Activated CD8-positive, alpha-beta T cell treated with anti-CD3 and anti-CD28 coated beads, Interleukin-2, amount 10 ng/mL, durations not matched to agents 7 days and 5 days (primary cell): ENCODE measurements at places on chromosomes 12 and 14.

GRCh38 chr14:23895480-23895879 is 58.1 kb upstream of the DHRS4 start:
- no peak for DNase-seq

GRCh38 chr14:40983604-40984003 is 623.1 kb upstream of the LRFN5 start:
- DNase-seq, result no peak

DNA sequence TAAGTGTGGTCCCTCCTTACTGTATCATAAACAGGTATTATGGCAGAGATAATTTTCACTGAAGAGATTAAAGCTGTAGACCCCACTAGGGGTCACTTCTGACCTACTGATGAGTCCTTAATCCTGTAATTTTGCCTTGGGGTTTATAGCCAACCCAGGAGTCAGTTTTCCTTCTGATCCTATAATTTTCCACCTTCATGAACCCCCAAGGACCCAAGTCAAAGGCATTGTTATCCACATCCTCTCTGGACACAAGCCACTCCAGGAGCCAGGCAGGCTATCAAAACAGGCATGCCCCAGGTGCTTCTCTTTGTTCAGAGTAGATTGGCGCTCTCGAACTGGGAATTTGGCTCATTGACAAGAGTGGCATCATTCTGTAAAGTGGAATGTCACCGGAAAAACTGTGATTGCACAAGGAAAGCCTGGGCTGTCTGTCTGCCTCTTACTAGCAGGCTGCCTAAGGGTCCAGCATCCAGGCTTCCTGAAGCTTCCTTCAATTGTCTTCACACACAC is 1523.2 kb upstream of the FLRT2 start:
- DNase-seq, result no peak

GRCh38 chr14:103653805-103654204 is 24.8 kb downstream of the KLC1 start:
- DNase-seq, result no peak

DNA sequence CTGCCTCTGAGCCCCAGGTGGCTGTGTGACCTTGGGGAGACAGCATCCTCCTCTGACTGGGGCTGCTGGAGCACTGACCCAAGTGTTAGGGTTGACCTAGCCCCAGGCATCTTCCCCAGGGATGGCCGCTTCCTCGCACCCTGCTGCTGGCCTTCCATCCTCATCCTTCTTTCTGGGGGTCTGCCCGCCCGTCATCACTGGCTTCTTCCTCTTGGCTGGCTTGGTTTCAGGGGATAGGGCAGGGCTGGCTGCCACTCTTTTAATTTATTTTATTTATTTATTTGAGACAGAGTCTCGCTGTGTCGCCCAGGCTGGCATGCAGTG is 3.5 kb downstream of the TEDC1 start:
- no peak for DNase-seq

GRCh38 chr14:72675126-72675525 is 218.8 kb downstream of the DPF3 start:
- DNase-seq, result no peak

- no peak for DNase-seq
These were observed 100.2 kb downstream of the PDZRN4 start for GRCh38 chr12:41288142-41288811.

DNA sequence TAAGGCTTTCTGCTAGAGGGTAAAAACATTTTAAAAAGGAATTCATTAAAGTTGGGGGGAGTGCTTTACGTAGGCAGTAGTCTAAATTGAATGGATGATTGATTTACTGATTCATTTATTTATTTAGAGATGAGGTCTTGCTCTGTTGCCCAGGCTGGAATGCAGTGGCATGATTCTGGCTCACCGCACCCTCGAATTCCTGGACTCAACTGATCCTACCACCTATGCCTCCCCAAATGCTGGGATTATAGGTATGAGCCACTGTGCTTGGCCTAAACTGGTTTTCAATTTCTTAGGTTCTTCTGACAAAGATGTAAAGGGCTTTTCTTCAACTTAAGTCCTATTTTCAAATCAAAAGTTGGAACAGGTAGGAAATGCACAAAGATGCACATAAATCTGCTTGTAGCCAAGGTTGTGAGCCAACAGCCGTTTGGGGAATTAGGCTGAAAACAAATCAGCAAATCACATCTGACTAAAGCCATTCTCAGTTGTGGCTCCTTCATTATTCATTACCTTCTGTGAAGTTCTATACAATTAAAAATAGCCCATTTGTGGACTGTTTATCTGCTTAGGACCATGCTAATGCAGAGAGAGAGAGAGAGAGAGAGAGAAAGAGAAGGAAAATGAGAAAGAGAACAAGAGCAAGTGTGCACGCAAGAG is 218.0 kb downstream of the PPM1H start:
- DNase-seq, result no peak

DNA sequence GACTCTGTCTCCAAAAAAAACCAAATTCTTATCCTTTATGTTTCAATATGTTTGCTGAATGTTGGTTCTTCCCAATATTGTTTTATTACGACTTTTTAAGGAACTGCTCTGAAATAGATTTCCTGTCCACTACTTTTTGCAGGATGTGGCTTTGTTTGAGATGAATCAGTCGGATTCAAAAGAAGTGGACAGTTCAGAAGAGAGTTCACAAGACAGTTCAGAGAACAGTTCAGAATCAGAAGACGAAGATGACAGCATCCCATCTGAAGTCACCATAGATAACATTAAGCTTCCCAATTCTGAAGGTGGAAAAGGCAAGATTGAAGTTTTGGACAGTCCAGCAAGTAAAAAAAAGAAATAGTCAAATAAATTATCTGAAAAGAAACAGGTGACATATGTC is 8.2 kb downstream of the NOPCHAP1 start:
- DNase-seq, result no peak

DNA sequence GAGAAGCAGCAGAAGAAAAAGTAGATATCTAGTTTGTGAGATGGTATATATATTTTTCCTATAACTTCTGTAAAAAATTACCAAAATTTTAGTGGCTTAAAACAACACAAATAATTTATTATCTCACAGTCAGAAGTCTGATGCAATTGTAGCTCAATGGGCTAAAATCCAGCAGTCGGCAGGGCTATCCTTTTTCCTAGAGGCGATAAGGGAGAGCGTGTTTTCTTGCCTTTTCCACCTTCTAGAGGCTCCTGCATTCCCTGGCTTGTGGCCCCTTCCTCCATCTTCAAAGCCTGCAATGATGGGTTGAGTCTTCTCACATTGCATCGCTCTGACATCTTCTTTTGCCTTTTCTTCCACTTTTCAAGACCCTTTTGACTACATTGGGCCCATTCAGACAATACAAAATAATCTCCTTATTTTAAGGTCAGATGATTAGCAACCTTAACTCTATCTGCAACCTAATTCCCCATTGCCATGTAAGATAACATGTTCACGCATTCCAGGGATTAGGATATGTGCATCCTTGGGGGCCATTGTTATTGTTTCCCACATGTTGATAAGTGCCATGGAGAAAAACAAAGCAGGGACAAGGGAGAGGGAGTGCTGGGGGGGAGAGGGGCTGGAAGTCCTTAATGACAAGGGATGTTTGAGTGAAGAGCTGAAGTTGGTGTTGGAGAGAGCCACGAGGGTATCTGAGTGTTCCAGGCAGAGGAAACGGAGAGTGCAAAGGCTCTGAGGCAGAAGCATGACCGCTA is 13.8 kb upstream of the DDX47 start:
- DNase-seq, result no peak

- DNase-seq, result no peak
These were observed 69.8 kb downstream of the OSBPL8 start for GRCh38 chr12:76489737-76490136.
